ENCODE measurements at places on chromosomes 5 and 9. TPM values are rescaled to one million over a fixed set of nuclear protein-coding genes. Genes with fewer than 3 reads are reported as not detected.

DNA sequence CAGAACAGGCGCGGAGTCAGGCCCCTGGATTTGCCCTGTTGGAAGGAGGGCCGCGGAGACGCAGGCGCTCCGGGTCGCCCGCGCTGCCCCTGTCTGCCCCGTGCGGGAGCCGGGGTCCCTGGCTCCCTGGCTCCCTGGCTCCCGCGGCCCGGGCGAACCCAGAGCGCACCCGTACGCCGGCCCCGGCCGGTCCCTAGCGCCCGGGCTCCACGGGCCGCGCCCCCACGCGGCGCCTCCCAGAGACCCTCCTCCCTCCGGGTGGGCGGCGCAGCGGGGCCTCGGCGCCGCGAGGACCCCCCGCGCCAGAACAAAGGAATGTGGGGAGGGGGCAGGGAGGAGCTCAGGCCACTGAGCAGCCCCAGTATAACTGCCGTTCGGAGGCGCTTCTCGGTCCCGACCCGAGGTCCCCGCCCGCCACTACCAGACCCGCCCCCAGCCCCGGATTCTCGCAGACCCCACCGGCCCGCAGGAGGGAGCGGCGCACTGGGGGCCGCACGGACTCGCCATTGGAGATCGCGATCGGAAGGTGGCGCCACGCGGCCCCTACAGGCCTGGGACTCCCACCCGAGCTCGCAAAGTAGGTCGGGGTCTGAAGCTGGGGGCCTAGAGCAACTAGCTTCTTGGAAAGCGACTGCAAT lies 2.4 kb downstream of the NFIL3 start:
- peak; percentile 23 for DNase-seq

DNA sequence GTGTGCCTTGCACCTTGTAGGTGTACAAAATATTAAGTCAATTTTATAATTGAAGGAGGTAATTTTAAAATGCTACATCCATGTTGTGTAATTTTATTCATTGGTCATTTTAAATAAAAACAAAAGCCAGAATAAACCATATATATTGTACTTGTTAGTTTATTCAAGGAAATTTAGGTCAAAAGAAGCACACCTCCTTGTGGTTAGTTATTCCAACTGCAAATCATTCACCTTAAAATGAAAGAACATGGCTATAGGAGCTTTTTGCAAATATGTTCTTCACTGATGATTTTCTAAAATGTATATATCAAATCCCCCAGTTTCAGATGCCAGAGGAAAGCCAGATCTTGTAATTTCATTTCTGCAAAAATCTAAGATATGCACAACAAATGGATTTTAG lies 5.4 kb upstream of the MOCS2 start:
- DNase-seq, result no peak

DNA sequence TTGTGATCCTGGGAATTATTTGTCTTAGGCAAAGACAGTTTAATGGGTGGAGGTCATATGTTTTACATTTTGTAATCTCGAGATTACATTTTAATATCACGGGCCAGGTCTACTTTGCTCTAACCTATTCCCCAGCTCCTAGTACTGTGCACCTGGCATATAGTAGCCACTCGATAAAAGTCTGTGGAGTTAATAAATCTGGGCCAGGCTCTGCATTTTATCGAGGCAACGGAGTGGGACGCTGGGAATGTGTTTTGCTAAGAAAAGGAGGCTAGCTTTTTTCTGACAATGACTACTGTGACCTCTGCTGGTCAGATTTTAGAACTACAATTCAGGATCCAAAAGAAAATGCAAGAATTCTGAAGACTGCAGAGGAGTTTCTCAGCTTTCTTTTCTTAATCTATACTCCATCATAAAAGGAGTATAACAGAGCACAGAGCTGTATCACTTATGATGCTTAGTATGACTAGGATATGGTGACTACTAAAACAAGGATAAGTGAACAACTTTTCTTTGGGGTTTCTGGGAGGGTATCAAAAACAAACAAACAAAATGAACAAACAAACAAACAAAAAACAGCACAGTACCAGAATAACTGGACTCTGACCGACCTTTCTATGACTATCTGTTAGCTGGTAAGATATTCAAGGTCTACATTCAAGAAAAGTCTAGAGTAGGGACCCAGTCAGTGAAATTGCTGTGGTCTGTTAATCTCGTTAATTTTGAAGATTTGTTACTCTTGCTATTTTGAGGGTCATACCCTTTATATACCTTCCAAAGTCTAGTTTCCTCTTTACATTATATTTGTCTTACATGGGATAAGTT lies 46.1 kb upstream of the CER1 start:
- DNase-seq, result no peak

- DNase-seq, result no peak
Measured at GRCh38 chr5:54080831-54081230, 229.5 kb downstream of the ARL15 start.

- no peak for DNase-seq
Measured at GRCh38 chr5:16916262-16916878, 19.7 kb downstream of the MYO10 start.

GRCh38 chr5:154520861-154521453 lies 42.9 kb upstream of the HAND1 start:
- DNase-seq, result peak; percentile 30

DNA sequence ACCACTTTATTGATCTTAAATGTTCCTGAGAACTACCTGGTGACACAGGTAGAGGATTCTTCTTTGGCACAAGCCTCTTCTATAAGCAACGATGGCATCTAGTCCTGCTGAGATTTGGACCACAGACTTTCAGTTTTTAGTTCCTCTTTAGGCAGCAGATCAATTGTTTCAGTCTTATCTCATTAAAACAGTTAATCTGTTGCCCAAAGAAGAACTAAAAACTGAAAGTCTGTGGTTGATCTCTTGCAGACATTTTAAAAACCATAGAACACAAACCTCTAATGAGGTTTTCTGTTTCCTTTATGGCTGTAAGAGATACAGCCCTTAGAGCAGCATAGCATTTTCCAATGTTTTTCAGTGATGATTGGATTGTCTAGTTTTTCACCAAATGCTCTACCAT lies 480.9 kb downstream of the MTRR start:
- no peak for DNase-seq

- no peak for DNase-seq
Measured at GRCh38 chr5:77627869-77628674, 10.4 kb downstream of the OTP start.

DNA sequence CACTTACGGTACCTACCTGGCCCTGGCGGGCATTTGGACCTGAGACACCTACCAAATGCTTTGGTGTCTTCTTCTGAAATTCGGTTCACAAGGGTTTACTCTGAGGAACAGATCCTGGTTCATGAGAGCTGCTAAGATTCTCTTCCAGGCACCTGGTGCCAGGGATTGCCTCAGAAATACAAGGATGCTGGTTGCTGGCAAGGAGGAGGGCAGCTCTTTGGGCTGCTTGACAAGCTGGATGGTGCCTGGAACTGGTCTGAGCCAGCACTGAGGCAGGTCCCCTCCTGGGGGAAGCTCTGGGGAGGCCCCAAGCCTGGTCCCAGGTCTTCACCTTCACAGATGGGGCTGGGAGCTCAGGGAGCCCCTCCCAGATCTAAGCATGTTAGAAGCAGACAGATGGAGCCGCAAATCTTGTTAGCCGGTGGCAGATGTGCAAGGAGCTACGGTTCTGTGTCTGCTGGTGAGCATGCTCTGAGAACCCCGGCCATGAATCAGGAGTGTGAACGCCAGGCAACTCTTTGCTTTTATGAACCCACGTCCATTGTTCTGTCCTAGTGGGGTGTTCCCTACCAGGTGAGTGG lies 16.3 kb downstream of the FABP6 start:
- DNase-seq, result no peak

DNA sequence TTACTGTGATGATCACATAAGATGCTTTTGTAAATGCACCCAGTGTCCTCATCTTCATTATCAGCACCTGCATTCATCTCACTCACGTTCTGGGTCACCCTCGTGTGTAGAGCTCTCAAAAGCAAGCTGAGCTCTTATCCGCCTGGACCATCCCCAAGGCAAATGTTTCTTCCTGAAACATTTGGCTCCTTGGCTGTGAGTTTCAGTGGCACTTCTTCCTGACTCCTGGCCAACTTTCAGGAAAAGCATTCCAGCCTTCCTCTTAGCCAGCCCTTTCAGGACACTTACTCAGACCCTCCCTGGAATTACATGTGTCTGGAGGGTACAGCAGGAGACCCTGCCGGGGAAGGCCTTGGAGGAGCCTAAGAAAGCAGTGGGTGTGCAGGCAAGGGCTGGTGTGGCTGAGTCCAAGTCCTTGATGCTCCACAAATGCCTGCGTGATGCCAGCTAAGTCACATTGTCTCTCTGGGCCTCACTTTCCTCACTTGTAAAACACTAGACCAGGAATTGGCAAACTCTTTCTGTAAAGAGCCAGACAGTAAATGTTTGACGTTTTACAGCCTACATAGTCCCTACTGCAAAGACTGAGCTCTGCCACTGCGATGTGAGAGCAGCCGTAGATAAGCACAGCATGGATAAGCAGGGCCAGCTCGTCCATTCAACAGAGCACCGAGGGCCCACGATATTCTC lies 72.1 kb downstream of the PDE6A start:
- no peak for DNase-seq

DNA sequence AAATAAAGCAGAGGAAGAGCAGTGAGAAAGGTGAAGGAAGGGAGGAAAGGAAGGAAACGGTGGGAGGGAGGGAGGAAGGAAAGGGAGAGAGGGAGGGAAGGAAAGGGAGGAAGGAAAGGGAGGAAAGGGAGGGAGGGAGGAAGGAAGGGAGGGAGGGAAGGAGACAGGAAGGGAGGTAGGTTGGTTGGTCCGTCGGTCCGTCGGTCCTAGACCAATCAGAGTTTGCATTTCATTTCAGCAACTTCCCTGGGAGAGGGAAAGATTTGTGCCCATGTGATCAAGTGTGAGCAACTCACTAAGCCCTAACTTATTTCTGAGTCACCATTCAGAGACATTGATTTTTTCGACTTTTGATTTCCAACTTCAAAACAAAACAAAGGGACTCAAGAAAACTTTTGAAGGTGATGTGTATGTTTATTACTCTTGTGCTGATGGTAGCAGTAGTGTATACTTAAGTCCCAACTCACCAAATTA lies 18.8 kb downstream of the NANS start:
- peak; percentile 73 for DNase-seq

- DNase-seq, result no peak
Measured at GRCh38 chr5:171755354-171755821, 30.2 kb upstream of the SMIM23 start.

DNA sequence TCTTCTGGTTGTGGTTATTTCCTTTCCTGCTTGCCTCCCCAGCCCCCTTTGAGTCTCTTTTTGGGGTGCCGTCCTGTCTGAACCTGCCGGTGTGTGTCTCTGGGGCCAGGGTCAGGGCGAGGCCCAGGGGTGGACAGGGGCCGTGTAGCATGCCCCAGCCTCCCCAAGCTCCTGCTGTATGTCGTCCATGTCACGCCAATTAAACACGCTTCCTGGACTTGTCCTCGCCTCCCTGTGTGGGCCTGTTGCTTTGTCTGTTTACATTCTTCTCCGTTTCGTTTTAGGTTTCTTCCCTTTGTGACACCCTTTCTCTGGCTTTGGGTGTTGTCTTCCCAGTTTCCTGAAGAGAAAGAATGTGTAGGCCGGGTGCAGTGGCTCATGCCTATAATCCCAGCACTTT lies 28.5 kb upstream of the HMCN2 start:
- no peak for DNase-seq

GRCh38 chr9:111068383-111068730 lies 30.1 kb upstream of the LPAR1 start:
- DNase-seq, result no peak

GRCh38 chr5:115415143-115415491 lies 118.7 kb upstream of the CCDC112 start:
- peak; percentile 7 for DNase-seq

The ANP32B gene
- total RNA-seq, result 414 TPM

The IFNA2 gene
- total RNA-seq, result not detected

The OTP gene
- not detected for total RNA-seq

The CDKN2B-AS1 gene
- 0.24 TPM for total RNA-seq

The GCNT4 gene
- 2.1 TPM for total RNA-seq

The PPP2R2B gene
- total RNA-seq, result not detected

The GRM6 gene
- total RNA-seq, result not detected

The ARID3C gene
- total RNA-seq, result 0.37 TPM

The LRRTM2 gene
- total RNA-seq, result not detected

All from activated naive CD4-positive, alpha-beta T cell treated with anti-CD3 and anti-CD28 coated beads for 36 hours (primary cell).